ENCODE measurements at places on chromosomes 16 and 17.

DNA sequence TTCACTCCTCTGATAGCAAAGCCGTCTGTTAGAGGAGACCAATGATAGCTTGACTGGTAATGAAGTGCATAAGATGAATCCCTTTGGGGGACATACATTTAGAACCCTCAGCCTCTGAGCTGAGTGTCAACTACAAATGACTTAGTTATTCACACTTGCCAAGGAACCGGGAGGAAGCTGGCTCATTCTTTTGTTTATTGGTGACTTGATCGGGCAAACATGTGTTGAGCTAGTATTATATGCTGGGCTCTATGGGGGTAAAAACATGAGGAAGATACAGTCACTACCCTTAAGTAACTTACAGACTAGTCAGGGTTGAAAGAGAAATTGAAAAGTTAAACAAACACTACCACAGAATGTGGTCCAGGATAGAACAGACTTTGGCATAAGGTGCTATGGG, 3.0 kb downstream of the CCL16 start:
- no peak for DNase-seq

DNA sequence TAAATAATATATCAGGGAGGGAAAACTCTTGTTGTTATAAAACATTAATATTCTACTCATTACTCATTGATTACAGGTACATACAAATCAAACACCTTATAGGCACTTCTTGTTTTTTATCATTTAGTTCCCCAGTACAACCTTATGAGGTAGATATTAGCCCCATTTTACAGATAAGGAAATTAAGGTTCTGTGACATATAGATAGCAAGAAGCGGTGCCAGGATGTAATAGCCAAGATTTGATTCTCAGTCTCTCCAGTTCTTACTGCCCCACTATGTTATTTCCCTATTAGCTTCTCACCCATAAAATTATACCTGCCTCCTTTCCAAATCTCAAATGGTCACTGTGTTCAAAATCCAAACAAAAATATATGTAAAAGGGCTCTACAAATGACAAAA, 36.9 kb downstream of the CMTM3 start:
- no peak for DNase-seq

- no peak for DNase-seq
Measured at GRCh38 chr17:4479982-4480751, 18.5 kb upstream of the SPNS2 start.

GRCh38 chr16:87196661-87197060, 120.5 kb downstream of the C16orf95 start:
- no peak for DNase-seq

DNA sequence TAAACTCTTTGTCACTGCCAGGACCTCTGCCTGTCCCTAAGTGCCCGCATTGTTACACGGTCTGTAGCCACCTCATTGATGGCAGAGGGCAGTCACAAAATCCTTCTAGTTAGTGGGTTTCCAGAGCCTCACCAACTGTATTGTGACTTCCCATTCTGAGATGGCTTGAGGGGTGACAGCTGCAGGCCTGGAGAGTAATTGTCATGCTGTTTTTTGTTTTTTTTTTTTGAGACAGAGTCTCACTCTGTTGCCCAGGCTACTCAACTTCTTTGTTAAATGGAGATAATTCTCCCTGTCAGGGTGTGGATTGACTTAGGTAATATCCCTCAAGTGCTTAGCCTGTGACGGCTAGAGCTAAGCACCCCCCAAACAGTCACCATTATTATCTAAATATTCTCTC, 77.9 kb downstream of the SDR42E1 start:
- no peak for DNase-seq

GRCh38 chr17:76538941-76539570, 788 bp upstream of the PRCD start:
- no peak for DNase-seq

GRCh38 chr17:39834017-39834416, 30.1 kb downstream of the IKZF3 start:
- no peak for DNase-seq

- peak; percentile 4 for DNase-seq
Measured at GRCh38 chr17:8995711-8996110, 25.6 kb upstream of the NTN1 start.

DNA sequence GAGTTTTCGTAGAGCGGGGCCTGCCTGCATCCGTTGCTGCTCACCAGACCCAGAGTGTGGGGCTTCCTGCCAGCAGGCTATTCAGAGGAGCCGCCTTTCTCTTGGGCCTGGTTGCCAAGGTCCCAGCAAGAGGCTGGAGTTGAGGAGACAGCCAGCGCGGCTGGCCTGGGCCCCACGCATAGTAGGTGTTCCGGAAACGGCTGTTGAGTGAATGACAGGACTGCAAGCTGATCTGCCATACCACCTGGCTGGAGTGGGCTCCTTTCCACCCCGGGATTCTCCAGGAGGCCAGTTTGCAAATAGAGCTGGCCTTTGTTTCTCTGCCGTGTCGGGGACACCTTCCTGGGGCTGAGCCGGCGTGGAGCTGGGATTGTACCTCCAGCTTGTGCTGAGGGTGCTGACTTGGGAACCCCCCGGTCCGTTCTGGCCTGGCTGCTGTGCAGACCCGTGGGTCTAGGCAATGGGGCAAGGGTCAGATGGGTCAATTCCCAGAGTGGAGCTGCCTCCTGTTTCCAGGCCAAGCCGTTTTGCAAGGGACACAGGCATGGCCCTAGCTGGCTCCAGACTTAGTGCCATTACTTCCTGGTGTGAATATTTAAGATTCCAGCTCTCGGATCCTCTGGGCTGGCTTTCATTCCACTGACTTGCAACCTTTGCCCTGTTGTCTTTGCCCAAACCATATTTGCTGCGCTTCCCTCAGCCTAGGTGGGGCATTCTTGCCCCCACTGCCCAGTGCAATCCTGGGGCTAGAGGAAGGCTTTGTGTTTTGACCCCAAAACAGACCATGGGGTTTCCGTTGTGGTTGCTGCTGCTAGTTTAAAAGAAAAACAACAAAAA, 68.8 kb downstream of the CMIP start:
- DNase-seq: no peak

DNA sequence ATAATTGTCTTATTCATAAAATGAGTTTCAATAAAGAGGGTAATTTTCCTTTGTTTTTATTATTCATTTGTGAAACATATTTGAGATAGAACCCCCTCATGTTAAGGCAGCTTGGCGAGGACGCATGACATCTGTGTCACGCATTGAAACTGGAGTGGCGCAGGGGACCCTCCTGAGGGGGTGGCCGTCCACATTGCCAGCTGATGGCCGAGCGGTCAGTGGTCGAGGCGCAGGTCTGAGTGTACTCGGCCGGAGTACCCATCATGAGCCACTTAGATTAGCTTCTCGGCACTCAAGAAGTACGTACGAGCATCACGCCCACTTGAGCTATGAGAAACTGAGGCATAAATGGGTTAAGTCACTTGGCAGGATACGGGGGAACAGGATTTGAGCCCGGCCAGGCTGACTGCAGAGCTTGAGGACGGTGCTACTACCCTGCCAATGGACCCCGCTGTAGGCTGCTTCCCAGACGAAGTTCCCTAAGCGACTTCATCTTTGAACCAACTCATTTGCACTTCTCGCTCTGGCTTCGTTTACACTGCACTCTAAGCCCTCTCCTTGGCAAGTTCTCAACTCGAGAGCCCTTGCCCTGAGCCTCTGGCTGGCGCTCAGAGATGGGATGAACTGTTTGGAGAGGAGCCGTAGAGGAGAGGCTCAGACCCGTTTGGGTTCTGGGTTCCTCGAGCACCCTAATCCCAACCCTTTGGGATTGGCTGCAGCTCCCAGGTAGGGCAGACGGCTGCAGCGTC, 91.8 kb downstream of the SDK2 start:
- DNase-seq: no peak

DNA sequence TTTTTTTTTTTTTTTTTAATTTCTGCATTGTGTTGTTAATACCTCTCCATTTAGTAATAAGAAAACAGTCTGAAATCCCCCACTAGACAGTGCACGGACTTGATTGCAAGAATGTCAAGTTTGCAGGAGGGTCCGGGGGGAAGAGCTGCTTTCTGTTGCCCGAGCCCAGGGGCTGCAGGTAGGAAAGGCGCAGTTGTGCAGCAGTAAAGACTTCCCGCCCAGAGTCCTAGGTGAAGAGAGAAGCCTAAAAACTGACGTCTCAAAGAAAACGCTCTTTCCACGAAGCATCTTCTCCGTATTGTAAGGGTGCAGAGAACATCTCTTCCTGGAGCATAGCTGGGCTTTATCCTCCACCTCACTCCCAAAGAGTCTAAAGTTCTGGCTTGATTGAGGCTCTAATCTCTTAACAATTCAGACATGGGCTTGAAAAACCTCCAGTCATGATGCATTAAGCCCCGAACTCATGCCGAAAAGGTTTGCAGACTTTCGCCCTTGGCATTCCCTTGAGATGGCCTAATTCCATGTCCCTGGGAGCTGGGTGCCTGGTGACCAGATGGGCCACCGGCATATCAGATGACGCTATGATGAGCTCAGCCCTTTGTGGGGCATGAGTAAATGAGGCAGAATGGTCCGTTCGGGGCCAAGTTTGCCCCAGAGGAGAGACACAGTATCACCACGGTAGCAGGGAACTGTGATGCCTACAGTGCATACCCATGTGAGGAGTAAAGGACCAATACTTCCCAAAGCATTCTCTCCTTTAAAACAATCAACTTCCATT, 436.2 kb upstream of the ZFHX3 start:
- DNase-seq: peak; percentile 5

DNA sequence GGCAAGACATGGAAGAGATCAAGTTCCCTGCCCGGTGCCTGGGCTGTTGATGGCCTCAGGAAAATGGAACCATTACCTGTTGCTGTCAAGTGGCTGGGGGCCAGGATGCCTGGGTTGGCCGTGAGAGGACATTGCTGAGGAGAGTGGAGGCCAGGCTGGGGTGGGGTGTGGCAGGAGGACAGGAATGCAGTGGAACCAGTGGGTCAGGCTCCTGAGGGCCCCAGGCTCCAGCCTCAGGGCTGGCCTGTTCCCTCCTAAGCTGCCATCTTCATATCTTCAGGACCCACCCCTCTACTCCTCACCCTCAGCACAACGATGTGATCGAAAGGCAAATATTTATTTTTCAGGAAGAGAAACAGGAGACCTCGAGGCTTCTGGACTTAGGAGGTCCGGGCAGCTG, 8.5 kb upstream of the YPEL3 start:
- DNase-seq: no peak

GRCh38 chr16:87602821-87603683, 744 bp downstream of the JPH3 start:
- no peak for DNase-seq

DNA sequence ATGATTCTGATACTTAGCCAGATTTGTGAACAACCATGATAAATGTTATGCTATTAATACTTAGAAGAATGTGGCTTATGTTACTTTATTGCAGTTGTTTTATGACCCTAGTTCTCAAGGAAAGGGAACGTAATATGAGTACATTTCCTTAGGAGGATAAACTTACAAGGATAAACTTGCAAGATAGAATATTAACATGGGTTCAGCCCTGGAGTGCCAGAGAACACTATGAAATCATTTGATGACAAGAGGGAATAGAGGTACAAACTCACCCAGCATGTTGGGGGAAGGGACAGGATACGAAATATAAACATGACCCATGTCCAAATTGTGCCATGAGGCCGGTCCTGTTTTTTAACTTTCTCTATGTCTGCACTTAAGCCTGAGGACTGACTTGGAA, 13.0 kb upstream of the ABCA5 start:
- no peak for DNase-seq

GRCh38 chr16:53183442-53183841, 128.7 kb downstream of the CHD9 start:
- DNase-seq: no peak

- DNase-seq: no peak
Measured at GRCh38 chr17:31273516-31273915, 23.5 kb downstream of the OMG start.

- no peak for DNase-seq
Measured at GRCh38 chr16:86930001-86930400, 351.7 kb downstream of the FOXL1 start.

DNA sequence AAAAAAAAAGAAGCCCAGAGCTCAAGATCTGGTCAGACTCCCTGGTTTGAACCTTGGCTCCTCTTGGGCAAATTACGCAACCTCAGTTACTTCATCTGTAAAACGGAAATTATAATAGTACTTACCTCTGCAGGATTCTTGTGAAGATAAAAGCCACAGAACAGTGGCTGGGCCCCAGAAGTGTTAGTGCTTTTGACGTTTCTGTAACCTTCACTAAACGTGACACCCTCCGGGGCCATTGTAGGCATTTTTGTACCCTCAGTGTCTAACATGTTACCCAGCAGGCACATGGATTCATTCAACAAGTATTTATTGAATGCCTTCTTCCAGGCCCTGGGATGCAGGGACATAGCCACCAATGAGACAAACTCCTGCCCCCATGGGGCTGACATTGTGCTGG, 58.0 kb downstream of the PITPNC1 start:
- DNase-seq: no peak

DNA sequence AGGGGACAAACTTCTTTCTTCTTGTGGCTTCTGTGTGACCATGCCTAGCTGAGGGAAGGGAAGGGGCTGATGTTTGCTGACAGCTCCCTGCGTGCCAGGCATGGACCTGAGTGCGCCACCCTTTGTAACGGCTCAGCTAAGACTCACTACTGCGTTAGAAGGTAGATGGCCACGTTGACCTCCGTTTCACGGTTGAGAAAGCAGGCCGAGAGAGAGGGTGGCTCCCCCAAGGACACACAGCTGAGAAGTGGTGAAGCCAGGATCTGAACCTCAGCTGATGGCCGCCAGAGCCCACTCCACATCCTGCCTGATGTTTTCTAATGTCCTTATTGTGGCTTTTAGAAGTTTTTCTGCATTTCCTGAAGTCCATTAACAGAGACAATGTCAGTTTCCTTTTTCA, 45.1 kb downstream of the RGS9 start:
- no peak for DNase-seq

DNA sequence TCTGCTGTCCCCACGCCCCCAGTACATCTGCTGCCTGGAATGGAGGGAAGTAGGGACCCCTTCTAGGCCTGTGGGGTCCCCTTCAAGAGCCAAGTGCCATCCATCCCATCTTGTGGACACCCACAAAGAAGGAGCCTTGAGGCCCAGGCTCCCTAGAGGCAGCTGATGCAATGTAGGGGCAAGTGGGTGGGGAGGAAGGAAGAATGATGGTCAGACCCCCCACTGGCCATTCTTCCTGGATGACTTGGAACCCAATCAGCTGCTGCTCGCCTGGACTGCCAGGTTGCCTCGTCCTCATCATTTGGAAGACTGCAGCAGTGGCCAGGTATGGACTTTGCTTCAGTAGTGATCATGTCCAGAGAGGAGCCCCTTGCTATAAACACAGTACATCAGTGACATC, 48.9 kb downstream of the SMPD3 start:
- DNase-seq: peak; percentile 66

DNA sequence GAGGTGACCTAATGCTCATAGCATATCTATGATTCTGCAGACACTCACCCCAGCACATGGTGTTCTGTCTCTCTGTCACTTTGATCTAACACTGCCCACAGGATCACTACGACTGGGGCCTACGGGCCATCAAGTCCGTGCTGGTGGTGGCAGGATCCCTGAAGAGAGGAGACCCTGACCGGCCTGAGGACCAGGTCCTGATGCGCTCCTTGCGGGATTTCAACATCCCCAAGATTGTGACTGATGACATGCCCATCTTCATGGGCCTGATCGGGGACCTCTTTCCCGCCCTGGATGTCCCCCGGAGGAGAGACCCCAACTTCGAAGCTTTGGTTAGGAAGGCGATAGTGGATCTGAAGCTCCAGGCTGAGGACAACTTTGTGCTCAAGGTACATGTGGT, 146.4 kb downstream of the DNAH9 start:
- no peak for DNase-seq

Data from fibroblast of upper back skin (primary cell).